ENCODE measurements at places on chromosomes 2 and 18. TPM values are rescaled to one million over a fixed set of nuclear protein-coding genes. Genes with fewer than 3 reads are reported as not detected.

CD28 gene
- 0.20 TPM for total RNA-seq

ACVR1C gene
- total RNA-seq: not detected

DBI gene
- total RNA-seq: 102 TPM

GATA6 gene
- 0.44 TPM for total RNA-seq

CUL3 gene
- 37.3 TPM for total RNA-seq

TMEM169 gene
- 0.40 TPM for total RNA-seq

KLHL41 gene
- 0.20 TPM for total RNA-seq

MATN3 gene
- 0.87 TPM for total RNA-seq

RGPD3 gene
- under 0.01 TPM for total RNA-seq

LGALSL gene
- total RNA-seq: 2.6 TPM

LRATD1 gene
- 9.4 TPM for total RNA-seq

LYPD1 gene
- total RNA-seq: 1.1 TPM

PROM2 gene
- 0.22 TPM for total RNA-seq

FTCDNL1 gene
- total RNA-seq: 0.40 TPM

RIT2 gene
- not detected for total RNA-seq

AQP12A gene
- not detected for total RNA-seq

DCTN1 gene
- total RNA-seq: 95.2 TPM

SELENOI gene
- 9.3 TPM for total RNA-seq

EN1 gene
- total RNA-seq: not detected

REG3A gene
- total RNA-seq: not detected

REG1B gene
- total RNA-seq: not detected

GREB1L gene
- total RNA-seq: 2.0 TPM

CFC1 gene
- total RNA-seq: not detected

SH3RF3 gene
- 4.8 TPM for total RNA-seq

FZD7 gene
- under 0.01 TPM for total RNA-seq

UGT1A3 gene
- not detected for total RNA-seq

GALR1 gene
- not detected for total RNA-seq

TMEM17 gene
- 1.1 TPM for total RNA-seq

COL5A2 gene
- 36.5 TPM for total RNA-seq

RNASEH1 gene
- total RNA-seq: 23.4 TPM

PJVK gene
- 0.20 TPM for total RNA-seq

LIMS4 gene
- 47.8 TPM for total RNA-seq

TUBA3E gene
- not detected for total RNA-seq

GALNT5 gene
- not detected for total RNA-seq

L3MBTL4 gene
- 2.8 TPM for total RNA-seq

MYO3B gene
- not detected for total RNA-seq

PAX8 gene
- under 0.01 TPM for total RNA-seq

DNAJC5G gene
- total RNA-seq: 0.44 TPM

C2orf92 gene
- 1.1 TPM for total RNA-seq

TEKT4 gene
- not detected for total RNA-seq

CD8B2 gene
- total RNA-seq: not detected

NT5DC4 gene
- total RNA-seq: not detected

ABCB11 gene
- not detected for total RNA-seq

PLEK gene
- under 0.01 TPM for total RNA-seq

CD226 gene
- 1.3 TPM for total RNA-seq

PIEZO2 gene
- total RNA-seq: 256 TPM

SCN7A gene
- not detected for total RNA-seq

ALPG gene
- total RNA-seq: not detected

All from lung microvascular endothelial cell (primary cell).